GM04503 (cell line): ENCODE measurements at places on chromosomes 2 and 18.

DNA sequence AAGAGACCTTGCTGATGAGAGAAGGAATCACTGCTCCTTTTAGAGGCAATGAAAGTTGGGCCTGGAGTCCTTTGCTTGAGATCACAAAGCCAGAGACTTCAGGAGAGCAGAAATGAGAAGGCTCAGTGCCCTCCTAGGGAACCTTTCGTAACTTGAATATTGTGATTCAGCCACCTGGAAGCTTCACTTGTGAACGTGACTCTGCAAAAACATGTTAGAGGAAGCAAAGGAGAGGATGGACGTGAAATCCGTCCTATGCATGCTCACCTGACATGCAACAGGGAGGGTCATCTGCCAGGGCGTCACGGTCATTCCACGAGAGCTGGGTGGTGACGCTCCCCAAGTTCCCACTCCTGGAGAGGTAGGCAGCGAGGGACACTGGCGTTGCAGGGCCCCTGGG is 243.6 kb downstream of the AGAP1 start:
- DNase-seq: no peak

DNA sequence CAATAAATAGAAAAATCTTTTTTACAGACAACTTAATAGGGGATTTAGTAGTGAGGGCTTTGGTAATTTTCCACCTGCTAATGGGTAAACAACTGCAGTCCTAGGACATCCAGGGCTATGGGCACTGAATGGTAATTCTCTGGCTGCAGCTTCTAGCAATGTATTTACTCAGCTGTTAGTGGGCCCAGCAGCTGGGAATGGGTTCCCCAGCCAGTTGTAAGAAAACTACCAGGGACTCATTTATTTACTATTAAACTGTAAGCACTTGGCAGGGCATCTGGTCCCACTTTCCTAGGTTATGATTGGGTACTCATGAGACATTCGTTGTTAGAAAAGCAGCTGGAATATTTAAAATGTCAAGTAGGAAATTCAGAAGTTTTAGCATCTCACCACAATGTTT is 363.8 kb upstream of the TRIB2 start:
- DNase-seq: no peak

DNA sequence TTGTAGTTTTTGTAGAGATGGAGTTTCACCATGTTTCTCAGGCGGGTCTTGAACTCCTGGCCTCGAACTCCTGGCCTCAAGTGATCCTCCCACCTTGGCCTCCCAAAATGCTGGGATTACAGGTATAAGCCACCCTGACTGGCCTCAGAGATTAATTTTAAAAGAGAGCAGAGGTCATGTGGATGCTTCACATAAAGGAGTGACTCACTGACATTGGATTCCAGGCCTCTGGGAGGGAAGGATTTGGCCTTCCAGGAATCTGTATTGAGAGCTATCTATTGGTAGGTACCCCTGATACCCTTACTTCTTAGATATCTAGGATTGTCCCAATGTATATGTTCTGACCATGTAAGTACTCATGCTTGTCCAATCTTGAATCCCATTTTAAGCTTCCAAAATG is 138.4 kb downstream of the FAM161A start:
- DNase-seq: no peak

- no peak for DNase-seq
Observed at GRCh38 chr2:105747991-105748390, 3.3 kb downstream of the NCK2 start.

- DNase-seq: no peak
Observed at GRCh38 chr18:50013363-50014138, 181.4 kb downstream of the MYO5B start.
